M059J (cell line): ENCODE measurements at places on chromosomes 5 and 9.

DNA sequence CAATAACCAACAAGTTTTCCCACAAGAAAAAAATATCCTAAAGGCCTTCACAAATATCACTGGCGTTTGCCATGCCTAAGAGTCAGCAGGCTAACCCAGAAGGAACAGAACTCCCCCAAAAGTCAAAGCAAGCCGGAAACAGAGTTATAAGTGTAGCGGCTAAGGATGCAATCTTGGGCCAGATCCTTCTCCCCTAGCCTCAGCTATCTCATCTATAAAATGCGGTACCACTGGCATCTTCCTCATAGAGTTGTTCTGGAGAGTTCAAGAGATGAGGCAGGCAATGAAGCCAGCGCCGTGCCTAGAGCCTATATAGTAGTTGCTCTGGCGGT, 632 bp downstream of the DPM2 start:
- no peak for DNase-seq

DNA sequence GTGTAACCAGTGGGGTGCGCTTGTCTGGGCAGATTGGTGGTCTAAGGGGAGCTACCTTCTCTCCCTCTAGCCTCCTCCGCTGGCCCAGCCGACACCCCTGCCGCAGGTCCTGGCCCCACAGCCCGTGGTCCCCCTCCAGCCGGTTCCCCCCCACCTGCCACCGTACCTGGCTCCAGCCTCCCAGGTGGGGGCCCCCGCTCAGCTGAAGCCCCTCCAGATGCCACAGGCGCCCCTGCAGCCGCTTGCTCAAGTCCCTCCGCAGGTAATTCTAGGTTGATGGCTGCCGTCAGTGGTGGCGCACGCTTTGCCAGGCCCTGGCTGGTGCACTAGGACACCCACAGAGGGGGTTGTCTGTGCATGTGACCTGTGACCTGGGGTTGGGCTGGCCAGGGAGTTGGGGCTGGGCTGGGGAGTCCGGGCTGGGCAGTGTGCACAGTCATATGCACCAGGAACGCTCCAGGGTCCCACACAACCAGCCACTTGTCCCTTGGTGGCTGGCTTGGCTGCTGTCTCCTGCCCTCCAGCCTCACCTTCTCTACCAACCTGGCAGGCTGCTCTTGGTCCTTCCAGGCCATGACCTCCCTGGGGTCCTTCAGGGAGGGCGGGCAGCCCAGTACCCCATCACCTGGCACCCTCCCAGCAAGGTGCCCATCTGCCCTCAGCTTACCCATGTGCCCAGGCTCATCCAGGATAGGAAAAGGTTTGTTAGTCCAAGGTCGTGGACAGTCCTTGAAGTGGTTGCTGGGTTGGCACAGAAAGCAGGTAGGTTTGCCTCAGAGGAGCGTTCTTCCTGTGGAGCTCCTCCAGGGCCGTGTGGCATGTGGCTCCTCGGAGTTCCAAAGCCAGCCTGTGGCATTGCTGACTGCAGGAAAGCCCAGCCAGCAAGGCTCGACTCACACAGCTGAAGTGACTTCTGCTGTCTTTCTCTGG, 73.2 kb downstream of the WNK2 start:
- DNase-seq, result no peak

GRCh38 chr9:126652140-126652582, 38.4 kb downstream of the LMX1B start:
- DNase-seq, result no peak

GRCh38 chr5:93184041-93184440, 397.0 kb downstream of the NR2F1-AS1 start:
- no peak for DNase-seq

DNA sequence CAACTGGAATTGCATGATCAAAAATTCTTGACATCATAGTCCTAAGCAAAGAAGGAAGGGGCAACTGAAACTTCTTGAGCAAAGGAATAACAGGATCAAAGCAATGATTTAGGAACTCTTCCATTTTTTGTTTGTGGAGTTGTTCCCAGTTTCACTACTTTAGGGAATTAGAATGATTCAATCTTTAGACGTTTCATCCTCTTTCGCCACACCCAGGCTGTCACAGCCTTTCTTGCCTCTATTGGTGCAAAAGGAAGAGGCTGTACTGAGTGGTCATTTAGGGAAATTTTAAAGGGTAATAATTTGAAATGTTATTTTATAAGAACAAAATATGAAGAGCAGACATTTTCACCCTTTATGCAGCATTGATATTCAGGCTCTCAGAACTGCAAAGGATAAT, 1026.0 kb upstream of the ARRDC3 start:
- peak; percentile 18 for DNase-seq

- peak; percentile 48 for DNase-seq
Measured at GRCh38 chr9:13427587-13427986, 148.1 kb upstream of the MPDZ start.

- DNase-seq, result peak; percentile 38
Measured at GRCh38 chr5:154756868-154757813, 2.0 kb downstream of the LARP1 start.

DNA sequence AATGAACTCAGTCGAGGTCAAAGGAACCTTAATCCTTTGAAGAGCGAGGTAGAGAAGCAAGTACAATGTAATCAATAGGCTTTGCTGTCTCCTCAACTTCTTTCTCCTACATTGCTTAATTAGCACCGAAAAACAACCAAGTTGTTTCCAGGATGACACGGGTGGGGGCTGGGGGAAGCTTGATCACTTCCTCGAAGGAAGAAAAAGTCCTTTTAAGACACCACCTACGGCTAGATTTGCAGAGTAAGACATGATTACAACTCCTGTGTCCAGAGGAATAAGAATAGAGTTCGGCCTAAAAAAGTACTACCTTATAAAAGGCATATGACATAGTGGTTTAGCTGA, 811 bp upstream of the ARRDC3 start:
- peak; percentile 49 for DNase-seq

DNA sequence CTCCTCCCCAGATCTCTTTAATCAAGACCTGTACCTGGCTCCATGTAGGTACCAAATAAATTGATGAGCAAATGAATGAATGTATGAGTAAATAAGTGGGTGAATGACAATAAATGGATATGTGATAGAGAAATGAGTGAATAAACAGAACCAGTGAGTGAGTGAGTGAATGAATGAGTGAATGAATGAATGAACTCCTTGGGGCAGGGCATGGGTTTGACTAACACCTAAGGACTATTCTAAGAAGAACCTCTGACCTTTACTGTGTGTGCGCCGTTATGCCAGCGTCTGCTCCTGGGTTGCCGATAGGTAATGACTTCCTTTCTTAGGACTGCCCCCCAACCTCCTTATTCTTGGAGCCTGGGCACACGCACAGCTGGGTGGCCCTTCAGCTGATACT, 1.8 kb upstream of the RPL26L1 start:
- no peak for DNase-seq

DNA sequence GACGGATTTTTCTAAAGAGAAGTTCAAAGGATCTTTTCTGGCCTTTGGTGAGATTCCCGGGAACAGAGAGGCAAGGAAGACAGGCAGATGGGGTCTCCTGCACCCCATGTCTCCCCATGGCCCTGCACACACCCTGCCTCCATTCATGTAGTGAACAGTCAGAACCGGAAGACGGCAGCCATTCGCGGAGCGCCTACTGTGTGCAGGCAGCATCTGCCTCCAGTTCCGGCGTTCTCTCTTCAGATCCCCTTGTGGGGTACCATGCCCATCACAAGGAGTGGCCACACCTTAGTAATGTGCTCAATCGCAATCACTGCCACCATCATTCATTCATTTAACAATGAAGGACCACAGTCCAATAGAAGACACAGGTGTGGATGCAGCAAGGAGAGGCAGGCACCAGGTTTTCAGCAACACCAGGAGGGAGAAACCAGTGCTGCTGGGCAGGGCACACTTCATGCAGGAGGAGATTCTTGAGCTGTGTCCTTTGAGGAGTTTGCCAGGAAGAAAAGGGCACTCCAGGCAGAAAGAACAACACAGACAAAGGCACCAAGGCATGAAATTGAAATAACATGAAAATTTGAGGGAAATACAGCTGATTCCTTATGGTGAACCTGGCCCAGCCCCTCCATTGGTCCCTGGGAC, 171.5 kb upstream of the PHYKPL start:
- DNase-seq, result no peak

- no peak for DNase-seq
Measured at GRCh38 chr5:124923131-124923530, 176.7 kb upstream of the ZNF608 start.

DNA sequence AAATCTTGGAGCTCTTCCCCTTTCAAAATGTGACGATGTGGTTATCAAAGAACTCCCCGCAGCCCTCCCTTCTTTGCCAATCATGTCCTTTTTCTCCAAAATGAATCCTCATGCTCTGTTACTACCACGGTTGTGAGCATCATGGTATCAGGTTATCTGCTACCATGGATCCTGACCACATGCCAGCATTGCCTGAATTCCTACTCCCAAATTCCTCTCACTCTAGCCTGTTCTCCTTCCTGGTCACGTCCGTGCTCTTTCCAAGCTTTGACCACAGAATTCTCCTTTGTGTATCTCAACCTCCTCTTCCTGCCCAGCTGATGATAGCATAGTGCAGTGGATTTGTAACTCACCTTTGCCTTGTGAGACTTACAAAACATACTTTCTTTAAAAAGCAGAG, 59.5 kb upstream of the FBXL7 start:
- DNase-seq, result peak; percentile 37

DNA sequence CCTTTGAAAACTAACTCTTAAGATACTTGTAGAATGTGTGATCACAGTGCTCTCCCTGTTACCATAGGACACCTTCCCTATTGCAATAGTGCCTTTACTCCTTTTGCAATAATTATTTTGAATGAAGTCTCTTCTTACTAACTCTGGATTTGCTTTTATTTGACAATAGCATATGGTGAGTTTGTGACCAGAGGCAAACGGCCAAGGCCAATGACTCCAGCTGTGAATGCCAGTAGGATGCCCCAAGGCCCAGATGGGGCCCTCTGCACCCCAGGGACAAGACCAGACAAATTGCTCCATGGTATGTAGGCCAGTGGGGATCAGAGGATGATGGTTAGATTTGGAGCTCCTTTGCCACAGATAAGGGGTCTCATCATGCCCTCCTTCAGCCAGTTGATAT, 116.9 kb downstream of the NPR3 start:
- DNase-seq, result no peak

DNA sequence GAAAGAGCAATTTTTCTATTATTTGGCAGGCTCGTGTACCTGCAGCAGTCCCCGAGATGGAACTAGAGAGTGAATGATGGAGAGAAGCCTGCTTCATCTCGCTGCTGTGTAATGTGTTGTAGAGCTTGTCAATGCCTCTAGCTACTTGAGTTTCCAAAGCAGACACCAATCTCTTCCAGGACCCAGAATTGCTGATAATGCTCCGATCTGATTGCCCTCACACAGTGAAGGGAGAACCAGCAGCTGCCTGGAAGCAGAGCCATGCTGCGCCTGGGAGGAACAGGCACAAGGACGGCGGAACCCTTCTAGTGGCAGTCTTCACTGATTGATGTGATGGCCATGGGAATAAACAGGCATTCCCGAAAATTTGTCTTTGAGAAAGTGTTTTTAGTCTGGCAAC, 288.0 kb downstream of the ICE1 start:
- DNase-seq, result no peak

DNA sequence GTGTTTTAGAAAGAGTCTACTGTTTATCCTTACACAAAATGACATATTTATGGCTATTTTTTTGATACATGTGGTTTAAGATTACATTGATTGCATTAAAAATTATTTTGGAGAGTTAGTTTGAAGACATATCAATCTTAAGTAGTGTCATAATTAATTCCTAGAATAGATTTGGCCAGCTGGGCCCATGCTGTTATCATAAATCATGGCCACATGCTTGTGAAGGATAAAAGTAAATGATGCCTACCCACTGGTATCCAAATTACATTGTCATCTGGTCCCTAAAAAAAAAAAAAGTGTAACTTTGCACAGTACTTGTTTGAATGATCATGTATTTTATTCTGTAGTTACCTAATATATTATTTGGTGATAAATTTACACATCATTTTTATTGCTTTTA, 96.9 kb downstream of the PARP8 start:
- DNase-seq, result no peak

DNA sequence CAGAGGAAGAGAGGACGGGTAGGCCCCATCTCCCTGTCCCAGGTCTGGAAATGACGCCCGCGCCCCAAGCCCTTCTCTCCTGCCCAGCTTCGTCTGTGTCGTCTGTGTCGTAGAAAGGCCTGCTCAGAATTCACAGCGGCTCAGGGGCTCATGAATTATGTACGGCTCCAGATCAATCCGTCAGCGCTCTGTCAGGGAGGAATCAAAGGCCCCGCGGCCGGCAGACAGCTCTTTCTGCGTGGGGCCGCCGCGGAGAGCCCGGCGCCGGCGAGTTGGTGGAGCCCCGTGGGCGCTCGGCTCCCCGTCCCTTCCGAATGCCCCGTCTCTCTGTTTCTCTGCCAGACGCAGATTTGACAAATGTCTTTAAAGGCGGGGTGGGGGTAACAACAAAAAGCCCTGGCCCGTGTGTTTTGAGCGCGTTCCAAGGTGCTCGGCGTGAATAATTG, 83.8 kb upstream of the RAPGEF1 start:
- no peak for DNase-seq

DNA sequence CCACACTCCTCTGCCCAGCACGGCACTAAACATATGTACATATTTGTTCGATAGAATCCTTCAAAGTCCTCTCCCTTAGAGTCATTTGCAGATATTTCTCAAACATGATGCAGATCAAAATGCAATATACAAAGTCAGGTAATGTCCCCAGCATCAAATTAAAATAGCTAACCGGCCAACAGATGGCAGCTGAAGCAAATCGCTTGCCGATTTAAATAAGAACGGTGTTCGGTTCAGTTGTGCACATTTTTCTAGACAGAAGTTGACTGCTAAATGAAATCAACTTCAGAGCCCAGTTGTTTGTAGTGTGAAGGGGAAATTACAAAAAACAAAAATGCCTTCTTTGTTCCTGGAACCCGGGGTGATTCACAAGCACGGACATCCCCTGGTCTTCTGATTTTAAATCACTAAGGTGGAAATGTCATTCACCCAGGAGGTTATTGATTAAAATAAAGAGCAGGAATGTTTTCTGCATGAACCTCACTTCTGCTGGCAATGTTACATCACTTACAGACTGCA, 219.2 kb downstream of the EBF1 start:
- DNase-seq, result peak; percentile 15

GRCh38 chr5:147490989-147491388, 18.9 kb downstream of the DPYSL3 start:
- DNase-seq, result no peak

DNA sequence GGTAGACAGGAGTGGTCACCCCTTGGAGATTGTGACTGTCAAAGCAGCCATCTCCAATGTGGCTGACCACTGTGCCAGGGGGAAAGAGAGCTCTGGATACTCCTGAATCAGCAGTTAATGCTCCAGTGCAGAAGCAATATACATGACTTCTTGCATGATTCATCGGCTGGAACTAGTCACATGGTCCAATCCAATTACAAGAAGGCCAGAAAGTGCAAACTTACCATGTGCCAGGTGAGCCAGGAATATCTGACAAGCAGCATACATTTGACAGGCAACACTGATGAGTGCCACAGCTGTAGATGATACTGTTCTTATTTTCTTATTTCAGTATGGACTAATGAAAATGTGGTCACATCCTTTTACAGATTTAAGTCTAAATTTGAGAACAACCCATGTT, 440.0 kb upstream of the MPDZ start:
- peak; percentile 57 for DNase-seq

- no peak for DNase-seq
Measured at GRCh38 chr9:126504977-126505455, 108.7 kb upstream of the LMX1B start.
